ENCODE measurements at places on chromosomes 7 and 10.

DNA sequence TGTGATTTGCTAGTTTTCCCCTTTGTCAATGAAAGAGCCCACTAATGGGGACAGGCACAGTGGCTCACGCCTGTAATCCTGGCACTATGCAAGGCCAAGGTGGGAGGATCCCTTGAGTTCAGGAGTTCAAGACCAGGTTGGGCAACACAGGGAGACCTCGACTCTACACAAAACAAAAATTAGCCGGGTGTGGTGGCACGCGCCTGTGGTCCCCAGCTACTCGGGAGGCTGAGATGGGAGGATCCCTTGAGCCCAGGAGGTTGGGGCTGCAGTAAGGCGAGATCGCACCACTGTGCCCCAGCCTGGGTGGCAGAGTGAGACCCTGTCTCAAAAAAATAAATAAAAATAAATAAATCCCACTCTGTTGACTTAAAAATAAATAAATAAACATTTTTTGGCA is 5.1 kb downstream of the WIPI2 start:
- DNase-seq: no peak

GRCh38 chr7:22855049-22855392 is 32.4 kb upstream of the TOMM7 start:
- no peak for DNase-seq

GRCh38 chr7:38451840-38452239 is 178.4 kb upstream of the TARP start:
- no peak for DNase-seq

DNA sequence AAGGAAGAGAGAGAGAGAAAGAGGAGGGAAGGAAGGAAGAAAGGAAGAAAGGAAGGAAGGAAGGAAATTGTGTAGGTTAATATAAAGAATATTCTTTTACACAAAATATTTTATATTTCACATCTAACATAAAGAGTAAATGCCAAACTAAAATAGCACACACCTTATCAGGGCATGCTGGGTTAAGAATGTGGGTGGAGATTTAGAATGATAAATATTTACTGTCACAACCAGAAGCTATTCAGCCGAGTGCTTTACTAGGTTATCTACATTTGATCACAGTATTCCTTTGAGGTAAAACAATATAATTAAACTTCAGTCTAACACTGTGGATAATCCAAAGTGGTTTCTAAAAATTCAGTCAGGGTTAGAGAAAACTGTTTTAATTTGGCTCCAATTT is 103.3 kb downstream of the SEMA3A start:
- no peak for DNase-seq

DNA sequence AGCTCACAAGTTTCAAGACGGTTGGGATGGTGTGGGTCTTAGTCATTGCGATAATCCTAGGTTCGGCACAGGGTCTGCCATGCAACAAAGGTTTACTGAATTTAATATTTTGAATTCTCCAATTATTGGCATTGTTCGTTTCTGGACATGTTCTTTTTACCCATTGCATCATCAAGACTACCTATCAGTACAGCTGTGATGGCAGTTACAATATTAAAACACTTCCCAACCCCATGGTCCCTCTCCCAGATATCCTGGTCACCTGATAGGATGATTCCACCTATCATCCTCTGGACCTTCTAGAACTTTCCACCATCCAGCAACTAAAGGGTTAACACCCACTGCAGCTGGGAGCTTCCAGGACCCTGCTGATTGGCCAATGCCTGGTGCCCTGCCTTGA is 377.8 kb upstream of the PRKCQ start:
- no peak for DNase-seq

DNA sequence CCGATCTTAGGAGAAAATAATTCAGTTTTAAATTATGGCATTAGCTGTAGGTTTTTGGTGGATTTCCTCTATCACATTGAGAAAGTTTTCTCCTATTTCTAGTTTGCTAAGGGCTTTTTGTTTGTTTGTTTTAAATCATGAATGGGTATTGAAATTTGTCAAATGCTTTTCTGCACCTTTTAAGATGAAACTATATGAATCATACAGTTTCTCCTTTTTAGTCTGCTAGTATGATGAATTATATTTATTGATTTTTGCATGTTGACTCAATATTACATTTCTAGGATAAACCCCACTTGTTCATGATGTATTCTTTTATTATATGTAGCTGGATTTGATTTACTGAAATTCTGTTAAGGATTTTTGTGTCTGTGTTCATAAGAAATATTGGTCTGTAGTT is 70.3 kb upstream of the PIP4K2A start:
- no peak for DNase-seq

GRCh38 chr7:100673942-100674410 is 436 bp downstream of the GNB2 start:
- peak; percentile 23 for DNase-seq

GRCh38 chr7:24152877-24153472 is 131.0 kb upstream of the NPY start:
- DNase-seq: no peak

DNA sequence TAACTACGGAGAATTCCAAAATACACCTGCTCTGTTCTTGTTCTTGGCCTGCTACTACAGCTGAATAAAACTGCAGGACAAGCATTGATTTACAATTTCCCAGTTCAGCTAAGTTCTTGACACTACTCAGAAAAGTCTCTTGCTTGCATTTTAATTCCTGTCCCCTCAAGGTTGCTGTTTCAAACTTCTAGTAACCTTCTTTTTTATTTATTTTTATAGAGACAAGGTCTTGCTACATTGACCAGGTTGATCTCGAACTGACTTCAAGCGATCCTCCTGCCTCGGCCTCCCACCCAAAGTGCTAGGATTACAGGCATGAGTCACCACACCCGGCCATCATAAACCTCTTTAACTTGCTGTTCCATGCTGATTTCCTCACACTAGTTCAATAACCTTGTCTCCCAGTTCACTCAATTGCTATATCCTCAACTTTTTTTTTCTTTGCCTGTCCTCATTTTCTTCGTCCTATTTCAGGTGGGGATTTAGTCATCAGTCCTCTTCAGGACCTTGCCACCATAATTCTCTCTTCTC is 79.9 kb downstream of the ARHGAP21 start:
- DNase-seq: no peak

DNA sequence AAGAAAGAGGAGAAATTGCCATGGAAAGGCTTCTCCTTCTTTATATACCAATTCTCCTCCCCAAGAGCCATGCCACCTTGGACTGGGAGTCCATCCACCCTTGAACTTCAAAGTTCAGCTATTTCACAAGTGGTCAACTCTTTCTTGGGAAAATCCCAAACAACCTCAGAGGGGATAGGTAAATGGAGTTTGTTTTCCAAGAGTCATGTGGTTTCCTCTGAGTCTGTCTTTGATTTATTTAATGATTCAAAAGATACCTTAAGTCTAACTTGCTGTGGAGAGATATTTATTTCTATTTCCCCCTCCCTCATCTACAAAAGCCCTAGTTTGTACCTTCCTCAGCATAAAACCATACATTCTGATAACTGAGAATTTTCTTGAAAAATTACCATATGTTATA is 758.6 kb upstream of the IGFBP3 start:
- no peak for DNase-seq

GRCh38 chr7:106058928-106059324 is 53.2 kb downstream of the SYPL1 start:
- DNase-seq: no peak

GRCh38 chr10:86533328-86533727 is 11.7 kb upstream of the WAPL start:
- DNase-seq: no peak

DNA sequence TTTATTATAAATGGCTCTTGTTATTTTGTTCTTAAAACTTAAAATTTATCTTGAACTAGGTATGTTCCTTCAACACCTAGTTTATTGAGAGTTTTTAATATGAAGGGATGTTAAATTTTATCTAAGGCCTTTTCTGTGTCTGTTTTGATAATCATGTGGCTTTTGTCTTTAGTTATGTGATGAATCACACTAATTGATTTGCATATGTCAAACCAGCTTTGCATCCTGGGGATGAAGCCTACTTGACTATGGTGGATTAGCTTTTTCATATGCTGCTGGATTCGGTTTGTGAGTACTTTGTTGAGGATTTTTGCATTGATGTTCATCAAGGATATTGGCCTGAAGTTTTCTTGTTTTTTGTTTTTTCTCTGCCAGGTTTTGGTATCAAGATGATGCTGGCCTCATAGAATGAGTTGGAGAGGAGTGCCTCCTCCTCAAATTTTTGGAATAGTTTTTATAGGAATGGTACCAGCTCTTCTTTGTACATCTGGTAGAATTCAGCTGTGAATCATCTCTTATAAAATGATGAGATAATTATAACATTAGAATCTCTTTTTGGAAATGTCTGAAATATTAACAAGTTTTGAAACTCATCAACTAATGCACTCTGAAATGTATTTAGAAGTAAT is 78.7 kb upstream of the AGR3 start:
- DNase-seq: no peak

- DNase-seq: no peak
Measured at GRCh38 chr10:99370993-99371392, 41.8 kb downstream of the CNNM1 start.

- no peak for DNase-seq
Measured at GRCh38 chr7:109659261-109659660, 1089.6 kb downstream of the DNAJB9 start.

GRCh38 chr7:78413568-78413967 is 615.0 kb downstream of the PHTF2 start:
- no peak for DNase-seq

DNA sequence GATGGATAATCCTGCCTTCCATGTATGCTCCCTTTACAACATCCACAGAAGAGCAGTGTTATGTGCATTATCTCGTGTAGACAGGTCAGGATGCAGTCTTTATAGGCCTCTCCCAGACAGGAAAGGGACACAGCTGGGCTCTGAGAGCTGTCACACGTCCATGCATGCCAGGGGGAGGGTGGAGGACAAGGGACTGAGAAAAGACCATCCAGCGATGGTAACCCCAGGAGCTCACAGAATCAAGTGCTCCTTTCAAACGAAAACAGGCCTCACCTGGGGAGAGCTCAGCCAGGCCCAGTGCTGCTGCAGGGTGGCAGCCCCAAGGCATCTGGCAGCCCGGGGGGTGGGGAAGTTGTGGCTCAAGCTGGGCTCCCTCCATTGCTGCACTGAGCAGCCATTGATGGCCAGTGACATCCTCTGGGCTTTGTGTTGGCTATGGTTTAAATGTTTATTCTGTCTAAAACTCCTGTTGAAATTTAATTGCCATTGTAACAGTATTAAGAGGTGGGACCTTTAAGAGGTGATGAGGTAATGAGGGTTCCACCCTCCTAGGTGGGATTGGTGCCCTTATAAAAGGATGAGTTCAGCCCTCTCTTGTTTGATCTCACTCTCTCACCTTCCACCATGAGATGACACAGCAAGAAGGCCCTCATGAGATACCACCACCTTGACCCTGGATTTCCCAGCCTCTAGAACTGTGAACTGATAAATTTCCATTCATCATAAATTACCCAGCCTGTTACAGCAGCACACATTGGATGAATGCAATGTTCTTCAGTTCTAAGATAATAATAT is 15.7 kb downstream of the JCAD start:
- no peak for DNase-seq

GRCh38 chr10:43094085-43094484 is 17.2 kb downstream of the RET start:
- DNase-seq: no peak

DNA sequence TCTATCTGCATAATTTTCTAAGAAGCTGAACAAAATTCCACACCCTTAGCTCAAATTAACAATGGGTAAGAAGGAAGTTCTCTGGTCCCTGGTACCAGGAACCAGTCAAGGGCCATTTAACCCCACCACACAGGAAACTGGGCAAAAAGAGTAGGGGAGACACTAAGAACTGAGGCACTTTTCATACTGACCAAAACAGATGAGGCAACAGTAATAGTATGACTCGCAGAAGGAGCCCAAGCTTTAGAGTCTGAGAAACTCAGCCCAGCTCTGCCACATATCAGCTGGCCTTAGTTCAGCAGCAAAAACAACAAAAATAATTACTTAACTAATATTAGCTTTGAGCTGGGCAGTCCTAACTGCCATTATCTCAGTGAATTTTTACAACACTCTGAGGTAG is 221.2 kb downstream of the FAM107B start:
- no peak for DNase-seq

GRCh38 chr10:112407696-112408095 is 33.8 kb downstream of the ACSL5 start:
- no peak for DNase-seq

DNA sequence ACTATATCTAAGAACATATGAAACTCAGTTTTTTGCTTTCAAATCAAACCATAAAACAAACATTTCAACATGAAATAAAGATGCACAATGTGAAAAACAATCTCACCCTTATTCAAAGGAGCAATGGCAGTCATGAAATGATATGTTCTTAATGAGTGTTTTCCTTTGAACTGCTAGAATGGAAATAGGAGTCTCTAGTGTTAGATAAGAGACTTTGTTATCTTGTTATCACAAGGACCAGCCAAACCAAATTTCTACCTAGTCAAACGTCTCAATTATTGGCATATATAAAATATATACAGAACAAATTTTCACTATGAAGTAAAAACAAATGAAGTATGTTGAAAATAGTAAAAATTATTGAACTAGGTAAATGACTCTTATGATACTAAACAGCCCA is 1.2 kb downstream of the VPS41 start:
- DNase-seq: no peak

DNA sequence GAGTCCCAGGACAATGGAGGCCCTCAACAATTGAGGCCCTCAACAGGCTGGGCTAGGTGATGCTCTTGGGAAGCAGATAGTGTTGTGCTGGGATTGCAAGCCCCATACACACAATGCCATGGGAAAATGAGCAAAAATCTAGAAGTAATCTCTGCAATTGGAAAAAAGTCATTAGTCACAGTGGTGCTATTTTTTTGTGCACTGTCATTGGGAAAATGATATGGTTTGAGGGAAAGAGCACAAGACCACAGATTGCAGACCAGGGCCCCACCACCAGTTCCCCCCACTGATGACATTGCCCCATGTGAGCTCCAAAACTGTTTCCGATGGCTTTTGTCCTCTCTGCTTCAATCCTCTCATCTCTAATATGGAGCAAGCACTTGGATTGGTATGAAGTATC is 1.9 kb downstream of the KCTD7 start:
- DNase-seq: no peak

DNA sequence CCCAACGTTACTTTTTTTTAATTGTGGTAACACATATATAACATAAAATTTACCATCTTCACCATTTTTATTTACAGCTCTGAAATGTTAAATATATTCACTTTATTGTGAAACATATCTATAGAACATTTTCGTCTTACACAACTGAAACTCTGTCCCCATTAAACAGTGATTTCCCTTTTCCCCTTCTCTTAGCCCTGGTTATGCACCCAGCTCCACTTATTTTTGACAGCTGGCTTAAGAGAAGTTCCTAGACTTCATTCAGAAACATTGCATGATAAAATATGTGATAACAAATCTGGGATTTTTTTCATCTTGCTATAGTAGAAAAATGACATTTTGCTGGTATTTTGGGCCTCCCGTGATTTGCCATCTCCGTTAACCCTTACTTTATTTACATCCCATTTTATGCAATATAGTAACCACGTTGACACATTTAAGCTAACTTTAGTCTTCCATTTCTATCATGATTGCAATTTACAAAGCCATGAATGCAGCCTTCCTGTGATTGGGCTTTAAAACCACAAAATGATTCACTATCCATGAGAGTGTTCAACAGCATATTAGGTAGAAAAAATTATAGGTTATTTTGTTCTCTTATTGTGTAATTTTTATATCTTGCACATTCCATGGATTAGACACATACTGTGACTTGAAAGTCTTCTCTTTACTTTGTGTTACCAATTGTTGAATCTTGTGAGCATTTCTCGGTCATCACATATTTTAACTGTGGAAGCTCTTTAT is 139.6 kb downstream of the SND1 start:
- DNase-seq: no peak

- DNase-seq: no peak
Measured at GRCh38 chr10:81520688-81521087, 354.3 kb upstream of the NRG3 start.

- no peak for DNase-seq
Measured at GRCh38 chr7:12508554-12508953, 62.0 kb upstream of the SCIN start.
